HepG2 (cell line): ENCODE measurements at places on chromosomes 5 and 9. TPM values are rescaled to one million over a fixed set of nuclear protein-coding genes. Genes with fewer than 3 reads are reported as not detected.
A peak's percentile ranks its signal among the peaks of the same experiment; 100 is the strongest.

- no peak for DNase-seq
Measured at GRCh38 chr5:111930449-111930848, 173.5 kb upstream of the NREP start.

DNA sequence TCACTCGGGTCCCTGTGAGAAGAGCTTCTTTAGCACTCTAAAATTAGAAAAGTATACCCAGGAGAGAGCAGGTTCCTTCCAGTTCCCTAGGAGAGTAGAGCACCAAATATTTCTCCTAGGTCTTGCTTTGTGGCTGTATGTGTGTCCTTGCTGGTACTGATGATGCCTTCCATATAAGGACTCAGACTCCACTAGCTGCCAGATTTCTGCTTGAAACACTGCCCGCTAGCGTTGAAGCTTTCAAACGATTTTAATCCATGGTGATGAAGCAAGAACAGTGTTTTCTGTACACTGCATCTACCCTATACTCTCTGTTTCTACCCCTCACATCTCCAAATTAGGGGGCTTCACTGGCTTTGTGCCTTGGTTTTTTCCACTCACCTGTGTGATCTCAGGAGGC lies 2.4 kb upstream of the SMC2 start:
- peak; percentile 32 for DNase-seq

Gene TSSK1B
- not detected in 2 replicates for total RNA-seq

DNA sequence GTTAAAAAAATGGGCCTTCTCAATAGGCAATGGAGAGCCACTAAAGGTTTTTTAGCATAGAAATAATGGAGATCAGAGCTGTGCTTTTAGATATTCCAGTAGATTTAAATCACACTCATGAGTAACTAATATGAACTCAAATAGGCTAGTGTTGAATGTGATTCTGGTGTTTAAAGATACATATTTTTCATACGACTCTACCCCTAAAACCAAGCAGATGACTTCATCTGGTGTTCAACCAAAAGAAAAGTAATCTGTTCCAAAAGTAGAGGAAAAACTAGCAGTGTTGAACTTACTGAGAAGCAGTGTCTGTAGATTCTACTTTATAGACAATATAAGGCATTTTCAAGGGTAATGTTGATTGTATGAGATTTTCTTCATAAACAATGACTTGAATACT lies 138.1 kb downstream of the TSSK1B start:
- no peak for DNase-seq

DNA sequence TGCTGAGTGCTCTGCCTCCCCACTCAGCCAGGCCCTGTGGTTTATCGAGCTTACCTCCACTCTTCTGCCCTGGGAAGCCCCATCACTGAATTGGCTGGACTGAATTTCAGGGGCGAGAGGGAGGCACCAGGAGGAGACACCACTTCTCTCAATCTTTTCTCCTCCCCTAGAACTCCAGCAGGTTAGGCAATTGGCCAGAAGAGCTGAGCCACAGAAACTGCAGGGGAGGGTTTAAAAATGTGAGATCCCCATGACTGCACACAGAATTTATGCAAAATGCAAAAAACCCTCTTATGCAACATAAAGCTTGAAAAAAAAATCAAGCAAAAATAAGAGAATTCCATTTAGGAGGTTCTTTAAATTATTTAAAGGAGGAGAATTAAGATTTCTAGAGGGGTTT lies 29.9 kb downstream of the TUT7 start:
- DNase-seq: no peak

- no peak for DNase-seq
Measured at GRCh38 chr5:72451741-72452505, 55.3 kb downstream of the ZNF366 start.

DNA sequence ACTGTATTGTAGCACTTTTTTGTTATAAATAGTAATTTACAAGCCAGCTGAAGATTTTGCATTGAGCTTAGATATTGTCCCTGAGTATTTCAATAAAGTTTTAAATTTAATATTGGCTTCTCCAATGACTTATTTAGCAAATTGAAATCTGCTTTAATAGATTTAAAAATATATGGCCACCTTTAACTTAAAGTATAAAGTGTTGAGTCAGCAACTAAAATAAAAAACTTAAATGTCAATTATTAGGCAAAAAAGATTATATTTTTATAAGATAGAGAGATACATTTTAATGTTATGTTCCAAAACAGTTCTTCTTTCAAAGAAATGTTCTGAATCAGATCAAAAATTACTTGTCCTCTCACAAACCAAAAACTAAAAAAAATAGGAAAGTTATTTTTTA lies 60.7 kb downstream of the OSMR start:
- DNase-seq: no peak

GRCh38 chr9:38662763-38663593 lies 42.6 kb upstream of the ANKRD18A start:
- no peak for DNase-seq

DNA sequence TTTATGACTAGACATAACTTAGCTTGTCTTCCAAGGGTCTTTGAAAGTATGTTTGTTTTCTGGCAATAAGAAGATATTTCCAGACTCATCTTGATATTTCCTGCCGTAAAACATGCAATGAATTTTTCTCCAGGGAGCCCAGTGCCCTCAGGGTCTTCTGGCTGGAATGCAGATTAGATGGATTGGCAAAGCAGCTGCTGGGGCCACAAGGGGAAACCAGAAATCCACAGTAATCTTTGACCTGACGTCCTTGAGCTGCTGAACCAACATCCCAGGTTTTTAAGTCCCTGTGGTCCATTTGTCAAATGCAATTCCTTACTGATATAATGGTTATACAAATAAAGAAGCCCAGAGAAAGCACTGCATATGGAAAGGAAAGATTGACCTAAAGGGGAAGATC lies 93.0 kb downstream of the THBS4 start:
- DNase-seq: peak; percentile 67

Gene GPR150
- not detected in 2 replicates for total RNA-seq

Gene ZBTB5
- total RNA-seq: 12.5 and 15.2 TPM in 2 replicates

Gene PCDHGB4
- 1.7 and 3.3 TPM in 2 replicates for total RNA-seq

DNA sequence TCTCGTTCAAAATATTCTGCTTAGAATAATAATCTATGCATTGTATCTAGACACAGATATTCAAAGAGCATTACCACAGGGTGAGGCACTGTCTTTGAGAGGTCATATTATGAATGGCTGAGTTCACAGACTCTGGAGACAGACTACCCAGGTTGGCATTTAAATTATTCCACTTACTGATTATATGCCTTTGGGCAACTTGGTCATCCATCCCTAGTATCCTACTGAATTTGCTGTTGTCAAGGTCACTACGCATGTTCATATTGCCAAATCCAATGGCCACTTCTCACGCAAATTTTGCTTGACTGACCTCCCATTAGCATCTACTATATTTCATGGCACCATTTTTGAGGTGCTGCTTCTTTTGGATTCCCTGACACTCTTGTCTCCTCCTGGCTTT lies 498.6 kb upstream of the TLE4 start:
- no peak for DNase-seq

GRCh38 chr5:96329289-96329688 lies 103.8 kb downstream of the PCSK1 start:
- DNase-seq: no peak

DNA sequence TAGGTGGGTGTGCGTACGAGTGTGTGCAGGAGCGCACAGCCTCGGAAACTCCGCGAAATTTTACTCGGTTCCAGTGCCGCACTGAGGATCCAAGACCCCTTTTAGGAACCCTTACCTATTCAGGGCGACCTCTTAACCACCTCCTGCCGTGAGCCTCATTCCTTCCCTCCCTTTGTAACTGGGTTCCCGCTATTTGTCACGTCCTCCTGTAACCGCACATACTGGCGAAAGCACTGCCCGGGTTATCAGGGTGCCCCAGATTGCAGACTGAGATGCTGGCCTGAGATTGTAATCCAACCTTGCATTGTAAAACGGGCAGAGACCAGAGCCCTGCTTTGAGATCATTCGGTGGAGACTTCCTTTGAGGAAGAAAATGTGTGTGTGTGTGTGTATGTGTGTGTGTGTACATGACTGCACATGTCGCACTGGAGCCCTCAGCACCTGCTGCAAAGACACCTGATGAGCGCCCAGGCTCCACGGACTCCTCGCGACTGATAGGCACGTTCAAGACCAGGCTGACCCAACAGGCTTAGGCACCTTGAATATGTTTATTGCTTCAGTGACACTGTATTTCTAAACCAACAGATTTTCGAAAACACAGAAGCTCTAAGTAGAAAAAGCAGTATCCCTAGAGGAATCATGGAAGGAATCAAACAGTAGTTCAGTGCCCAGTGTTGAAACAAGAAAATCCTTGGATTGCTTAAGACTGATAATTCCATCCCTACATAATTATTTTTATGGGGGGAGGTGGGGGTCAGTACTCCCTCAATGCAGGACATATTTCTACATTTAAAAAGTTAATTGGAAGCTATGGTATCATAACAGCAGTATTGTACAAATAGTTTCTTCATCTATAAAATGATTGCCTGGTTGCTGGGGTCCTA lies 86.5 kb upstream of the TNFAIP8 start:
- peak; percentile 10 for DNase-seq

Gene QRFP
- total RNA-seq: not detected in 2 replicates

DNA sequence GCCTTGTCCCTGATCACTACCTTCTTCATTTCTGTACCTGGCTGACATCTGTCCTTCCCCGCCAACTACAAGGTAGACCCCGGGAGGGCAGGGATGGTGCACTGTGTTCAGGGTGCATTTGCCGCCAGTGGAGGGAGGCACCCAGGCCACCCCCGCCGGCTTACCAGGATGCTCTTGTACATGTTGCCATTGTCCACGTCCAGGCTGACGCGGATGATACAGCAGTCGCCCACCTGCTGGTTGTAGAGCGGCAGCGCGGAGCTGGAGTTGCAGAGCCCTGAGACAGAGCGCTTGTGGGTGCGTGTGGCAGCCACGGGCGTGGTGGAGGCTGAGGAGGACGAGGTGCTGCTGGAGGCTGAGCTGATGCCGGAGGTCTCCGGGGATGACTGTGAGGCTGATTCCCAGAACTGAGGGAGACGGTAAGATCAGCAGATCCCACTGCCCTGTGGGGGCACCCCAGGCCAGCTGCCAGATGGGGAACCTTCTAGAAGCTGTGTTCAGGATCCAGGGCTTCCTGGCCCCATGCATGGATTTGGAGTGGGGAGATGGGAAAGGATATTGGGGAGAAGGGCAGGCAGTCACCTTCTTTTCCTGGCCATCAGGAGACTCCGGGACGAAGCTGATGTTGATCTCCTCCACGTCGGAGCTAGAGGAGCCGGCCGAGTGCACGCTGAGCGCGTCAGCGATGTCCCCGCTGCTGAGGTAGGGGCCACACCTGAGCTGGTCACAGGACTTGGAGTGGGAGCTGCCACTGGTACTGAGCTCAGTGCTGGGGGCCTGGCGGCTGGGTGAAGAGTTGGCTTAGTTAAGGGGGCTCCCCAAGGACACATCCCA lies 19.5 kb downstream of the RALGDS start:
- no peak for DNase-seq

- DNase-seq: peak; percentile 54
Measured at GRCh38 chr9:93058355-93059010, at the start of gene SUSD3. Gene SUSD3 (plus strand): TSS chr9:93058701. CDS start chr9:93058743, 42 bp downstream.

Gene RANBP17
- total RNA-seq: not detected in 2 replicates

GRCh38 chr9:127180457-127181314 lies 58.3 kb upstream of the ANGPTL2 start:
- DNase-seq: no peak

Gene FBXL7
- total RNA-seq: 0.07 TPM in 1 of 2 replicates, not detected in the other

DNA sequence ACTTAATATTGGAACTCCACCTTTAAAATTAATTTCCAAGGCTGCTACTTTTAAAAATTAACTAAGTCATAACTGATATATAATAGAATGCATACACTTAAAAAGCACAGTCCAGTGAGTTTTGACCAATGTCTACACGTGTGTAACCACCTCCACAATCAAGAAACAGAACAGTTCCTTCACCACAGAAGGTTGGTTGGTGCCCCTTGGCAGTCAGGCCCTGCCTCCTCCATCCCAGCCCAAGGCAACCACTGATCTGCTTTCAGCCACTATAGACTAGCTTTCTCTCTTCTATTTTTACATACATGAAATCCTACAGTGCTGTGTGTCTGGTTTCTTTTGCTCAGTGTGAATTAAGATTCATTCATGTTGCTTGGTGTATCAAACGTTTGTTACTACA lies 215.2 kb downstream of the CRB2 start:
- no peak for DNase-seq

Gene FCN2
- total RNA-seq: not detected in 2 replicates

DNA sequence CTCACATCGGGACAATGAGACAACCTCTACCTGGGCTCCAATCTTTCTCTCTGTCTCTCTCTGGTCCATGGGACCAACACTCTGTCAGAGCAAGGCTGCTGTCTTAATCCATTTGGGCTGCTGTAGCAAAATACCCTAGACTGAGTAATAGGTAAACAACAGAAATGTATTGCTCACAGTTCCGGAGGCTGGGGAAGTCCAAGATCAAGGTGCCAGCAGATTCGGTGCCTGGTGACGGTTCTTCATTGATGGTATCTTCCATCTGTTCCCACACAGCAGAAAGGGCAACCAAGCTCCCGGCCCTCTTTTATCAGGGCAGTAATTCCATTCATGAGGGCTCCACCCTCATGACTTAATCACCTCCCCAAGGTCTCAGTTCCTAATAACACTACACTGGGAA lies 61.3 kb upstream of the SPOCK1 start:
- no peak for DNase-seq

GRCh38 chr9:137907776-137908175 lies 30.2 kb downstream of the CACNA1B start:
- no peak for DNase-seq
